Spinal cord (tissue), 10 donors: ENCODE measurements at places on chromosomes 7 and 10. TPM values are rescaled to one million over a fixed set of nuclear protein-coding genes. Genes with fewer than 3 reads are reported as not detected.
A peak's percentile ranks its signal among the peaks of the same experiment; 100 is the strongest.

The TCF7L2 gene
- total RNA-seq = 12.9 TPM

The GARIN1A gene
- 0.50 TPM for total RNA-seq

The TMEM225B gene
- total RNA-seq = 0.20 TPM

GRCh38 chr7:35695473-35695850 is 527 bp upstream of the HERPUD2 start:
- peak overlapping the region; percentile 85 for H3K4me3 ChIP-seq
- peak; percentile 12 for DNase-seq
- no peaks in the 10 kb centered on the region for H3K27me3 ChIP-seq
- H3K36me3 ChIP-seq = peaks cover 3% of the 10 kb centered on the region
- H3K4me1 ChIP-seq = peaks cover 20% of the 10 kb centered on the region
- H3K27ac ChIP-seq = peak overlapping the region; percentile 86

GRCh38 chr10:115659616-115660015 is 566.5 kb downstream of the ATRNL1 start:
- no peak for DNase-seq
- no peaks in the 10 kb centered on the region for H3K36me3 ChIP-seq
- no peaks in the 10 kb centered on the region for H3K4me1 ChIP-seq
- no peak overlapping the region for H3K27ac ChIP-seq
- H3K27me3 ChIP-seq = no peaks in the 10 kb centered on the region

DNA sequence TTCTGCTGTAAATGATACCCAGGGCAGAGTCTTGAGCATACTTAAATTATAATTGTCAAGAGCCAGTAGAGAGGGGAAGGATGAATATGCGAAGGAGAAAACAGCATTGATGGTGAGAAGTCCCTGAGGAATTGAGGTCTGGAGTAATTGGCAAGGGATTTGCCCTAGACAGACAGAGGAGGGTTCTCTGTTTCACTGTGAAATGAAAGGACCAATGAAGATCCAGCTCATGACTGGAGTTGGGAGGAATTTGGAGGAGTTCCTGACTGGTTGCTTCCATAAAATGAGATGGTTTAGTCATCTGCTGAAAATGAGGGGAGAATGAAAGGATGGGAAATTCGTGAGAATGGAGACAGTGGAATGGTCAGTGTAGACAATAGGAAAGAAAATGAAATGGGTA is 6.8 kb downstream of the PRPF18 start:
- H3K4me1 ChIP-seq = no peaks in the 10 kb centered on the region
- H3K27ac ChIP-seq = no peak overlapping the region
- no peaks in the 10 kb centered on the region for H3K36me3 ChIP-seq
- no peaks in the 10 kb centered on the region for H3K27me3 ChIP-seq

DNA sequence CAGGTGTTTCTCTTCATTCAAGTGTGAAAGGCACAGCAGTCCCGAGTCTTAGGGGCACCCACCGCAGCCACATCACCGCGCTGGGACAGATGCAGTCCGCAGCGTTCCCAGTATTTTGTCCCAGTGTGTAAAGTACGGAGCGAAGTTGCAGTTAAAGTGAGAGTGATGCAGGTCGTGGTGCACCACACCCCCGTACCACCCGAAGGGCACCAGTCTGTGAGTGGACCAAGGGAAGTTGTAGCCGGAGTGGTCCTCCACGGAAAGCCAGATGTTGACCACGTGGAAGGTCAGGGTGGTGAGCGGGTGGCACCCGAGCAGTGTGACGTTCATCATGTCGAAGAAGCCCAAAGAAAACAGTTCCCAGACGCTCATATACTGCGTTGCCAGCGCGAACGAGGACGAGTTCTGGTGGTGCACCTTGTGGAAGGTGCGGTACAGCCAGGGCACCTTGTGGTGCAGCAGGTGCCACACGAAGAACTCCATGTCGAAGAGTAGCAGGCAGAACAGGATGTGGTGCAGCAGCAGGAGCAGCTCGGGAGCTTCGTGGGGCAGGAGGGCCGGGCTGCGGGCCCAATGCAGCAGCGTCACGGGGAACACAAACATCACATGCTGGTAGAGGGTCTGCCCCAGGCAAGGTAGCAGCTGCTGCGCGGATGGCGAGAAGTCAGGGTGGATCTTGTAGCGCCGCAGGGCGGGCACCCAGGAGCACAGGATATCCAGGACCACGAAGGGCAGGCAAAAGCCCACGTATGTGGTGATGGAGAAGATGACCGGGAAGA is 526 bp downstream of the CH25H start:
- peak; percentile 45 for DNase-seq
- no peaks in the 10 kb centered on the region for H3K36me3 ChIP-seq
- H3K27ac ChIP-seq = no peak overlapping the region
- peak overlapping the region; percentile 47 for H3K4me3 ChIP-seq
- H3K27me3 ChIP-seq = peaks cover 52% of the 10 kb centered on the region

GRCh38 chr7:125130173-125130572 is 200.5 kb upstream of the POT1 start:
- H3K4me1 ChIP-seq = no peaks in the 10 kb centered on the region
- H3K36me3 ChIP-seq = no peaks in the 10 kb centered on the region
- no peaks in the 10 kb centered on the region for H3K27me3 ChIP-seq
- H3K4me3 ChIP-seq = no peak overlapping the region

DNA sequence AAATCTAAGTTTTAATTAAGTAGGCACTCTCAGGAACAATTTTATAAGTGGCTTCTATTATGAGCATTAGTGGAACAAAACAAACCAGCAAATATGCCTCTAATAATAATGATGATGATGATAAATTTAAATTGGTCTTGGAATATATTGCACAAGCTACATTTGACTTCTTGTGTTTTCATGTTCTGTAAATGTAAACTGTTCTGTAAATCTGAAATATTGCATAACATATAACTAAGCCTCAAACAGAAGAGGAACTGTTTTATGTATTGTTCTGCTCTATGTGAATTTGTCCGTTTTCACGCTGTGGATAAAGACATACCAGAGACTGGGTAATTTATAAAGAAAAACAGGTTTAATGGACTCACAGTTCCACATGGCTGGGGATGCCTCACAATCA is 625.2 kb upstream of the CELF2 start:
- no peak overlapping the region for H3K4me3 ChIP-seq
- no peak overlapping the region for H3K27ac ChIP-seq
- H3K4me1 ChIP-seq = no peaks in the 10 kb centered on the region
- DNase-seq = no peak
- H3K27me3 ChIP-seq = no peaks in the 10 kb centered on the region
- no peaks in the 10 kb centered on the region for H3K36me3 ChIP-seq

- no peaks in the 10 kb centered on the region for H3K36me3 ChIP-seq
- no peak for DNase-seq
- H3K27me3 ChIP-seq = peaks cover 5% of the 10 kb centered on the region
- H3K27ac ChIP-seq = no peak overlapping the region
- no peak overlapping the region for H3K4me3 ChIP-seq
Observed at GRCh38 chr7:44966731-44967538, 11.9 kb downstream of the MYO1G start.

DNA sequence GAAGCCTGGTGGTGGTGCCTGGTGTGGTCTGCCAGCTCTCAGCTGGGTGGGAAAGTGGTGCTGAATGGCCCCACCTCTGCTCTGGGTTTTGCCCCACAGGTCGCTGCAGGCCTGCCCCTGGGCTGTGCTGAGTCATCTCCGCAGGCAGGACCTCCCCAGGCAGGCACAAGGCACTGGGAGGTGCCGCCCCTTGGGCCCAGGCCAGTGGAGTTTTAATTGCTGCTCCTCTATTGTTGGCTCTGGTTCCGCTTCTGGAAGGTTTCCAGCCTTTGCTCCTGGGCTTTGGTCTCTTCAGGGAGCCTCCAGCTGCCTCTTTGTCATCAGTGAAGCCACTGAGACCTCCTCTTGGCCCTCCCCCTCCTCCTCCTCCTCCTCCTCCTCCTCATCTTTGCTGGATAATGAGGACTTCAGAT is 180.3 kb upstream of the GRB10 start:
- DNase-seq = no peak
- H3K27ac ChIP-seq = no peak overlapping the region
- H3K4me1 ChIP-seq = peaks cover 8% of the 10 kb centered on the region
- H3K36me3 ChIP-seq = no peaks in the 10 kb centered on the region
